ENCODE measurements at places on chromosomes 6 and 20.
A peak's percentile ranks its signal among the peaks of the same experiment; 100 is the strongest.

DNA sequence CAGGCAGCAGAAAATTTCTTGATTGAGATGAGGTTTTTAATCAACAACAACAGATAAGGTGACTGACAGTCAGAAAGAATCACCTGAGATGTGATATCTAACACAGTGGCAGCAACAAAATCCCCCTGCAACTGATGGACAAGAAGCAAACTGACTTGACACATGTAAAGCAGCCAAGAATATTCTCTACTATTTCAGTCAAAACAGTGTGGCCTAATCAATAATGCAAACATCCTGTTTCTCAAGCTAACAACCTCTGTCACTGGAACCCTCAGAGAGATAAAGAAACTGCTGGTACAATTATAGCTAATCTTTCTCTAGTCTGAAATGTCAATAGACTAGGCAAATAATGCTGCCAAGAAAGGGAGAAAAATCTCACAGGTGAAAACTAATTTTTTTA lies 4.6 kb upstream of the CGA start:
- no peak for DNase-seq

- DNase-seq, result no peak
Measured at GRCh38 chr6:30942338-30943060, 1.7 kb downstream of the MUCL3 start.

DNA sequence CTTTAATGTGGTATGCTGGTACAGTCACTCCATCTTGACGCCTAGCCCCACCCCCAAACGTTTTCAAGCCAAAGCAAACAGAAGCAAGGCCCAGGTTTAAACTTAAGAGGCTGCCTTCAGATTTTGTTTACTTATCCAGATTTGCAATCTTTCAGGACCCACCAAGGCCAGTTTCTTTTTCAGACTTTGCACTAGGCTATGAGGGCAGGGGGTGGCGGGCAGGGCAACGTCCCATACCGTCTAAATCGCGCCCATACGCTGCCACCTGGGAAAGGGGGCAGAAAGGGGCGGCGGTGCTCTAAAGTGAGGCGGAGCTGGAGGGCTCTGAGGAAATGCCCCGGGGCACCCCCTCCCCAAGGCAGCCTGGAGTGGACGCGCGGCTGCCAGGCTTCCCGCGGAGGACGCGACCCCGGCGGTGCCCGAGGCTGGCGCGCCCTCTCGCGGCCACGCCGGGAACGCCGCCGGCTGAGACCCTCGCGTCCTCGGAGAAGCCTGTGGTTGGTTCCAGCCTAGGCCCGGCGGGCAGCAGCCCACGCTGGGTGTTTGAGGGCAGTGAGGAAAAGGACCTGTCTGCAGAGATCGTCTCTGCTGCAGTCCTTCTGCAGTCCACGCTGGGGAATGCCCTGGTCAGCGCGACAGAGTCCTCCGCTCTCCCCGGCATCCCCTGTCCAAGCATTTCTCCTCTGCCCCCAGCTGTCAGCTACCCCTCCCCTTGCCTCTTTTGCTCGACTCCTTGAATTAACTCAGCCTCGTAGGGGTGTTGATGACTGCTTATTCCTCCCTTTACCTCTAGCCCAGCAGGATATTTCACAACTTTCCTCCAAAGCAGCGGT lies 129.2 kb upstream of the PRND start:
- peak; percentile 13 for DNase-seq

- DNase-seq, result no peak
Measured at GRCh38 chr6:169961772-169962561, 210.5 kb downstream of the ERMARD start.

- no peak for DNase-seq
Measured at GRCh38 chr6:157556144-157556645, 175.2 kb downstream of the ZDHHC14 start.
